ENCODE measurements at places on chromosomes 1 and 21.

DNA sequence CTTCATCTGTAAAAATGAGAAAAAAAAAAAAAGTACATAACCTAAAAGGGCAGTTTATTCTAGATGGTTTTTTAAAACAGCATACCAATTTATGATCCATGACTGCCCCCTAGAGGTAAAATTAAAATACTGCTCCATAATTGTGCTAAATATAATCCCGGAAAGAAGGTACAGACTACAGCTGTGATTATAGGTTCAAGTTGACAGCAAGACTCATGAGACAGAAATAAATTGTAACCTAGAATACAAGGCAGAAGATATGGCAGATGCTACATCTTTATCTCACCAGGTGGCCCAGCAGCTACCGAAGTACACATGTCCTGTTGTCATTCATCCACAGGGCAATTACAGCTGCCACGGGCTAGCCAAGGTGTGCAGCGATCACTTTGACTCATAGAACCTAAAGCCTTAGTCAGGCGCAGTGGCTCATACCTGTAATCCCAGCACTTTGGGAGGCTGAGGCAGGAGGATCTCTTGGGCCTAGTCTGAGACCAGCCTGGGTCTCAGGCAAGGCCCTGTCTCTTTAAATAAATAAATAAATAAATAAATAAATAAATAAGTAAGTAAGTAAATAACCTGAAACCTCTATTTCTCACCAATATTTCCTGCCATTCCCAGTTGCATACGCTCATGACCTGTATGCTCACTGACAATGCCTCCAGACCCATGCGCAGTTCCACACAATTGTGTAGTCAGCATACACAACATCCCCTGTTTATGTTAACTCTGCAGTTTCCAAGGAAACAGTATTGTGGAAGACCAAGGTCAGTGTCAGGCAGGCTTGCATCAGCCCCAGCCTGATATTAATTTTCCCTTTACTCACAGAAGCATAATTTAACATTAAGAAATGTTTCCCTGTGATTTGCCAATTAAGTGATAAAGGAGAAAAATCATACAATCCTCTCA lies 18.3 kb upstream of the PPIE start:
- peak; percentile 26 for DNase-seq
- no peaks in the 10 kb centered on the region for H3K4me1 ChIP-seq
- no peak overlapping the region for H3K4me3 ChIP-seq
- H3K27ac ChIP-seq: no peak overlapping the region

DNA sequence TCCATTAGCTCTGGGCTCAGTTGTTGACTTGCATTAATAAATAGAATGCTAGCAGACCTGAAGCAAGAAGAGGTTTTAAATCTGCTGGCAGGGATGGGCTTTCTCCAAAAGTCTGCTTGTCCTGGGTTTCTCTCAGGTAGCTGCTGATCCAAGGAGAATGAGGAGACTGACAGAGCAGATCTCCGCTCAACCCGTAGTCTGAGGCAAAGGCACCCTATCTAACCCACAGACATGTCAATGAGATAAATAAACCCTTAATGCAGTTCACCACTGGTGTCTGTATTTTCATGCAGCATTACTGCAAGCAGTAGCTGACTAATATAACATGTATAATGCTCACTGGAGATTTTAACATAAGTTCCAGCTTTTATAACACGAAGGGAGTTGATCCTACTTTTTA lies 44.1 kb upstream of the RGS21 start:
- no peaks in the 10 kb centered on the region for H3K4me1 ChIP-seq
- no peaks in the 10 kb centered on the region for H3K36me3 ChIP-seq
- no peaks in the 10 kb centered on the region for H3K27me3 ChIP-seq
- no peak overlapping the region for H3K27ac ChIP-seq
- H3K4me3 ChIP-seq: no peak overlapping the region

GRCh38 chr1:228474507-228474906 lies 12.7 kb upstream of the RNF187 start:
- H3K27me3 ChIP-seq: peaks cover 13% of the 10 kb centered on the region
- peaks cover 3% of the 10 kb centered on the region for H3K4me1 ChIP-seq
- no peaks in the 10 kb centered on the region for H3K36me3 ChIP-seq
- DNase-seq: no peak

- no peaks in the 10 kb centered on the region for H3K36me3 ChIP-seq
- no peak for DNase-seq
- no peaks in the 10 kb centered on the region for H3K27me3 ChIP-seq
These were observed 51.2 kb downstream of the SIPA1L2 start for GRCh38 chr1:232578651-232579195.

DNA sequence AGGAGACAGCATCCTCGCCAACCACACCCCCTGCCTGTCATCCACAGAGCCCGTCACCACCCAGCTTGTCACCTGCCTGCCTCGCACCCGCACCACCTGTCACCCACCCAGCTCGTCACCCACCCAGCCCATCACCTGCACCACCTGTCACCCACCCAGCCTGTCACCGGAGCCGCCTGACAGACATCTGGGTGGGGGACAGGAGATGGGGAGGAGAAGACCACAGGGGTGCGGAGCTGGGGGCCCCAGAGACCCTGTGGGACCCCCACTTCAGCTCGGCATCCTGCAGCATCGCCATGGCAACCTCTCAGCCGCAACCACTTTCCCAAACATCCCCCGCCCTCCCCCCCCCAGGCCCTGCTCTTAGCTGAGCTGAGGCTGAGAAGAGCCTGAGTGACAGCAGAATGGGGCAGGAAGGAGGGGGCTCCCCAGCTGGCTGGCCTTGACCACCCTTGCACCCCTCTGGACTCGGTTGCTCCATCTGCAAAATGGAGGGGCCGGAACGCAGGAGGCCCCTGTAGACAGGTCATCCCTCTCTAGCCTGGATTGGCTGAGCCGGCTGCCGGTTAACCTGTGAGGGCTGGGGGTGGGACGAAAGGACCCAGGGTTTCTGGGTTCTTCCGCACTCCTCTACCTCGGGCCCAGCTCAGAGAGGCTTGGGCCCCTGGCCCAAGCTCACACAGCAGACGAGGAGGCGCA lies 11.6 kb downstream of the AHDC1 start:
- no peak overlapping the region for H3K4me3 ChIP-seq
- no peaks in the 10 kb centered on the region for H3K27me3 ChIP-seq
- peaks cover 69% of the 10 kb centered on the region for H3K4me1 ChIP-seq
- DNase-seq: no peak
- H3K27ac ChIP-seq: no peak overlapping the region

- H3K27ac ChIP-seq: no peak overlapping the region
- no peaks in the 10 kb centered on the region for H3K27me3 ChIP-seq
- no peak for DNase-seq
- no peak overlapping the region for H3K4me3 ChIP-seq
- peaks cover 11% of the 10 kb centered on the region for H3K36me3 ChIP-seq
These were observed 18.0 kb downstream of the ACP6 start for GRCh38 chr1:147652306-147652705.

GRCh38 chr1:235739124-235739523 lies 89.5 kb upstream of the GNG4 start:
- no peak overlapping the region for H3K27ac ChIP-seq
- peaks cover 13% of the 10 kb centered on the region for H3K4me1 ChIP-seq
- H3K4me3 ChIP-seq: no peak overlapping the region
- DNase-seq: peak; percentile 53
- no peaks in the 10 kb centered on the region for H3K36me3 ChIP-seq
- no peaks in the 10 kb centered on the region for H3K27me3 ChIP-seq

DNA sequence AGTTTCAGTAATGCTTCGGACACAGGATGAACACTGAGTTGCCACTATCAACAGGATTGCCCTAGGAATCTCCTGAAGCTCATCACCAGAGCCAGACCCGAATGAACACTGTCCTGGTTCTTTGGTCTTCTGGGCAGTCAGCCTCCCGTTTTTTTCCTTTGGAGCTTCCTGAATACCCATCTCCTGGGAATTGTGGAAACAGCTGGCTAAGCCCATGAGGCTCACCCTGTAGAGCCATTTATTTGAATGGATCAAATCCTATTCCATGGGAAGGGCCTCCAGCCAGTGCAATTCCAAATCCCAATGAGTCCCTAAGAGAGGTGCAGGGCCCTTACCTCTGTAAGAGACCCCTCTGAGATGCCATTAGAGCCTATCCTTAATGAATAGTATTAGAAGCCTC lies 5.9 kb downstream of the RCSD1 start:
- no peak overlapping the region for H3K4me3 ChIP-seq
- no peak overlapping the region for H3K27ac ChIP-seq
- H3K27me3 ChIP-seq: peaks cover 18% of the 10 kb centered on the region
- H3K36me3 ChIP-seq: no peaks in the 10 kb centered on the region
- H3K4me1 ChIP-seq: no peaks in the 10 kb centered on the region
- DNase-seq: no peak

GRCh38 chr1:188425687-188426086 lies 1596.9 kb downstream of the PLA2G4A start:
- H3K4me1 ChIP-seq: no peaks in the 10 kb centered on the region
- peak; percentile 74 for DNase-seq
- H3K4me3 ChIP-seq: no peak overlapping the region
- no peaks in the 10 kb centered on the region for H3K36me3 ChIP-seq

DNA sequence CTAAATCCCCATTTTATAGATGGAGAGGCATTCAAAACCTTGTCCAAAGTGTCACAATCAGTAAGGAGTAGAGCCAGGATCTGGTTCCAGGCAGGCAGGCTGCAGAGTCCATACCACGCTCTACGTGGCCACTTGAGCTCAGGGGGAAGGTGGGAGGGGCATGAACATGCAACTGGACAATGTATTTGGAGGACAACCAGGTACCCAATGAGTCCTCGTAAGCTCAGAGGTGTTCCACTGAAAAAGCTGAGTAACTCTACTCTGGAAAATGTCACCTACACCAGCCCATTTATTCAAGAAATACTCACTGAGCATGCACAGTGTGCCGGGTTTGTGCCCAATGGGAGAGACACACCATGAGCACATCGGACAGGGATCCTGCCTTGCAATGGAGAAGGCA lies 11.2 kb upstream of the GUCA2B start:
- H3K36me3 ChIP-seq: no peaks in the 10 kb centered on the region
- H3K27me3 ChIP-seq: peaks cover 13% of the 10 kb centered on the region
- H3K27ac ChIP-seq: no peak overlapping the region
- H3K4me1 ChIP-seq: no peaks in the 10 kb centered on the region

DNA sequence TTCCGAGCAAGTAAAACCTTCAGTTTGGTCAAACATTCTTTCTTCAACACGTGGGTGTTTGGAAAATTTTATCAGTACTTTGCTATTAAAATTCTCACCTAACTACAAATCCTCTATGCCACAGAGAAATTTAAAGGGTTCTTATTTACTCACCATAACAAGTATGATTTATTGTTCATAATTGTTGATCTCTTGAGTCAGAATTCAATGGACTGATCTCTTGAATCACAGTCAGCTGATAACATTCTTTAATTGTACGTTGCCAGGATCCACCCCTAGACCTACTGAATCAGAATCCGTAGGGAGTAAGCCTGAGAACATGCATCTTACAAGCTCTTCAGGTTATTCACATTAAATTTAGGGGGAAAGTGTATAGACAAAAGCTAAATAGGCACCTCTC lies 51.2 kb downstream of the DIPK1A start:
- H3K27me3 ChIP-seq: no peaks in the 10 kb centered on the region
- no peak overlapping the region for H3K27ac ChIP-seq

GRCh38 chr21:20167059-20167458 lies 831.1 kb upstream of the NCAM2 start:
- no peaks in the 10 kb centered on the region for H3K4me1 ChIP-seq
- H3K4me3 ChIP-seq: no peak overlapping the region
- DNase-seq: no peak
- H3K27ac ChIP-seq: no peak overlapping the region
- no peaks in the 10 kb centered on the region for H3K36me3 ChIP-seq
- no peaks in the 10 kb centered on the region for H3K27me3 ChIP-seq

DNA sequence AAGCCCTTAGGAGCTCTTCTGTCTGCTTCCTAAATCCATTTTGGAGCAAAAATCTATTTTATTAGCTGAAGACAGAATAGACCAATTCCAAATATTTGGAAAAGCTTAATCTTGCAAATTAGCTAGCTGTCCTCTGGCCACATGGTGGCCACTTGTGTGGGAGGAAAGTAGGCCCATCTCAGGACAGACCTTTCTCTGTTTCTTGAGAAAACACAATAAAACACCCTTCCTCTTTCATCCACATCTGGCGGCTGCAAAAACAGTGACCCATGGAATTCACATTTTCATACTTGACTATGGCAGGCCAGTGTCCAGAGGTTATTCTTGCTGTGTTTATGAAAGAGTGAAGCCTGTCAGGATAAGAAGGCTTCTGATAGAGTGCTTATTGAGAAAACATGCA lies 275.6 kb downstream of the PLPP3 start:
- DNase-seq: no peak
- no peaks in the 10 kb centered on the region for H3K27me3 ChIP-seq
- H3K4me3 ChIP-seq: no peak overlapping the region
- H3K27ac ChIP-seq: no peak overlapping the region
- H3K4me1 ChIP-seq: peaks cover 13% of the 10 kb centered on the region

DNA sequence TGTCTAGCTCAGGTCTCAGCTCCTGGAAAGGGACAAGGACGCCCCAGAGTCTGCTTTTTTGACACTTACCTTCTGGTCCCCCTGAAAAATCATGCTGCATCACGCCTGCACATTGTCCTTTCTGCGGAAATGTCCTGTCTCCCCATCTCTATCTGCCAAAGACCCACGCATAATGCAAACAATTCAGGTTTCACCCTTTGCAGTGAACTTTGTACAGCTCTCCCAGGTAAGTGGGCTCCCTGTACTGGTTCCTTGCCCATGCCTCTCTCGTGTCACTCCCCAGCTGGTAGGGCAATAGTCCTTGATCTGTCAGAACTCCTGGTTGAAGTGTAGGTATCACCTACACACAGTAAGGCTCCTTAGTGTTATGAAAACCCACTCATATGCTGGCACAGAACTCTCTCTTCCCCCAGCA lies 102.9 kb upstream of the IRF2BP2 start:
- H3K4me3 ChIP-seq: no peak overlapping the region
- no peak overlapping the region for H3K27ac ChIP-seq

GRCh38 chr1:165078391-165078790 lies 278.1 kb downstream of the LMX1A start:
- DNase-seq: no peak
- H3K4me1 ChIP-seq: no peaks in the 10 kb centered on the region

DNA sequence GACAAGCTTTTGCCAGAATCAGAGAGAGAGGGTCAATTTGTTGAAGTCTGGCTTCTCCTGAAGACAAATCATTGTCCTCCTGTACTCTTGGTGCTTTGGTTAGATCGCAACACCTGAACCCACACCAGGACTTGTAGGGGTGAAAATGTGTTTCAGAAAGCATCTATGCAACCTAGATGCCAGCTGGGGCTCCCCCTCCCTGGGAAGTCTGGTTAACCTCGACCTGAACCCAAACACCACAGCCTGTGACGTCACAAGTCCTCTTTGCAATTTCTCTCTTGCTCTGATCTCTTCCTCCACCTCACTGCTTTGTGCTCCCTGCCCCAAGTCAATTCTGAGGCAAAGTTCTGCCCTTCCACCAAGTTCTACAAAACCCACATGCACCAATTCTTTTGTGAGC lies 42.8 kb upstream of the USP24 start:
- no peak overlapping the region for H3K4me3 ChIP-seq
- H3K36me3 ChIP-seq: no peaks in the 10 kb centered on the region
- no peak overlapping the region for H3K27ac ChIP-seq
- no peaks in the 10 kb centered on the region for H3K27me3 ChIP-seq
- H3K4me1 ChIP-seq: no peaks in the 10 kb centered on the region
